ENCODE measurements at places on chromosomes 16 and 17.

DNA sequence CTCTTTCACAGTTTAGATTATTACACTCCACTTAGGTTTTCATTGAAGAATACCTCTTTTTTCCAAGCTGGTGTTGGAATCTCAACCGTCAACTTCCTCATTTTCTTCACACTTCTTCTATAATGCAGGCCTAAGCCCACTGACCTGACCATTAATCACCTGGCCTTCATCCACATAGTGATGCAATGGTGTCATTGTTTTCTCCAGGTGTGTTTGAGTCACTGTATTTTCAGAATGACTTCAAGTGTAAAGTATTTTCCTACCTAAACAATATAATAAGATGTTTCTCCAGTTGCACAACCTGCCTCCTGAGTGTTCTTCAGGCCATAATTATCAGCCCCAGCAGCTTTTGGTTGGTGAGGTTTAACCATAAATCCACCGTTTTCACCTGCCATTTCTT is 1675.1 kb downstream of the TP53TG3F start:
- DNase-seq = no peak

- DNase-seq = no peak
These were observed 1.9 kb downstream of the AANAT start for GRCh38 chr17:76469076-76469990.

DNA sequence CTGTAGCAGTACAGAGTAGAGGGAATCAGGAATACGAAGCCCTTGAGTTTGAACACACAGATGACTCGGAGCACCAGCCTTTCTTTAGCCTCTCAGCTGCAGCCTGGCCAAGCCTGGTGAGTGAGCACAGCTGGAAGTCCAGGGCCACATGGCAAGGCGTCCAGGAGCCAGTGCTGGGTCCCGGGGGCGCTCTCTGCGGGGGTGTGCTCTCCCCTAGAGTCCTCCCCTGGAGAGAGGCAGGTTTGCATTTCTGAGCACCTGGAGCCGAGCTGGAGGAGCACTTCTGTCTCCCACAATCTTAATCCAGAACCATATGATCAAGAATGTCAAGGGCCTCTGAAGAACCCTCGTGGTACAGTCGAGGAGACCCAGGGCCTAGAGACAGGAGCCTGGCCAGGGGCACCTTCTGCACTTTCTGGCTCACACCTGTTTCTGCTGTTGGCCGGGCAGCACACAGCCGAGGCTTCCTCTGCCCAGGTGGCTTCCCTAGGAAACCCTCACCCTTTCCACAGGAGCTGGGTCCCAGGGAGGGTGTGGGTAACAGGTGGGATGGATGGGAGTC is 78.3 kb downstream of the PLD6 start:
- DNase-seq = no peak

GRCh38 chr16:91484-91883 is 13.5 kb downstream of the MPG start:
- DNase-seq = peak; percentile 73

GRCh38 chr16:80932708-80933095 is 74.0 kb downstream of the CMC2 start:
- no peak for DNase-seq

DNA sequence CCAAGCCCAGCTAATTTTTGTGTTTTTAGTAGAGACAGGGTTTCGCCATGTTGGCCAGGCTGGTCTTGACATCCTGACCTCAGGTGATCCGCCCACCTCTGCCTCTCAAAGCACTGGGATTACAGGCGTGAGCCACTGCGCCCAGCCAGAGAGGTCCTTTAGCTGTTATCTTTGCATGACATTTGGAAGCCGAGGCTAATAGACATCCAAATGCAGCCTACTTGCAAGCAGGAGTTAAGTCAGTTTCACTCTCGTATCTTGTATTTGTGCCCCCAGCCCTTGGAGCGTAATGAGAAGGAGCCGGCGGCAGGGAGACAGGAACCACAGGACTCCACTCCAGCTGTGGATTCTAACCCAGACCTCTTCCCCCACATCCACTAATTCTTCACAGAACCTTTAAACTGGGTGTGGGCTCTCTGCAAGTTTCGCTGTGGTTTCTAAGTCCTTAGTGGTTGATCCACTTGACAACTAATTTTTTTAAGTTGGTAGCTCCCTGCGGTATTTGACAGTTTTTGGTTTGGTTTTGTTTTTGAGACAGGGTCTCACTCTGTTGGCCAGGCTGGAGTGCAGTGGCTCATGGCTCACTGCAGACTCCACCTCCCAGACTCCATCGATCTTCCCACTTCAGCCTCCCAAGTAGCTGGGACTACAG is 3.1 kb upstream of the CYTH1 start:
- no peak for DNase-seq

- DNase-seq = no peak
These were observed 171.7 kb downstream of the ZFHX3 start for GRCh38 chr16:72876221-72876620.

GRCh38 chr16:55471448-55472097 is 7.4 kb upstream of the MMP2 start:
- no peak for DNase-seq
